Stimulated activated CD8-positive, alpha-beta memory T cell treated with anti-CD3 and anti-CD28 coated beads, Interleukin-2, amount 100 ng/mL, for 1 hour (primary cell): ENCODE measurements at places on chromosomes 1 and 21.

GRCh38 chr1:201778279-201779065, 50.5 kb upstream of the IPO9 start:
- no peak for DNase-seq

- DNase-seq: no peak
Observed at GRCh38 chr1:24481101-24481500, 21.5 kb upstream of the RCAN3 start.

GRCh38 chr1:192445839-192446489, 129.2 kb downstream of the RGS21 start:
- peak; percentile 34 for DNase-seq

- no peak for DNase-seq
Observed at GRCh38 chr1:26747048-26747447, 40.7 kb upstream of the PIGV start.

GRCh38 chr1:207822124-207822601, 70.3 kb downstream of the CD46 start:
- no peak for DNase-seq

GRCh38 chr1:165899461-165899941, 72.1 kb downstream of the UCK2 start:
- DNase-seq: no peak

GRCh38 chr1:241140670-241141069, 216.3 kb downstream of the RGS7 start:
- no peak for DNase-seq

DNA sequence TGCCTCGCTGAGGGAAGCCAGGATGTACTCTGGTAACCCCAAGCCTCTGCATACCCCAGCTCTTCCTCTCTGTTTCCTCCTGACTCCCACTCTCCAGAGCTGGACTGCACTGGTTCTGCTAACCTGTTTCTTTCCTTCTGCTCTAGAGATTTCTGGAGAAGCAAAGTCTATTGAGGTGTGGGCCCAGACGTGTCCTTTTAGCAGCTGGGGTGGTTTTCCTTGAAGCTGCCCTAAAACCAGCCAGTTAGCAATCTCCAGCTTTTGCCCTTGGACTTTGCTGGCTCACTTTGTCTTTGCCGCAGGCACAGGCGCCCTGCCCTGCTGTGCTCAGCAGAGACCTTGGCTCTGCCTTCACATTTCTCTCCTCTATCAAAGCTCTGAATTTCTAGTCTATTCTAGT, 171.8 kb upstream of the IVNS1ABP start:
- DNase-seq: no peak

DNA sequence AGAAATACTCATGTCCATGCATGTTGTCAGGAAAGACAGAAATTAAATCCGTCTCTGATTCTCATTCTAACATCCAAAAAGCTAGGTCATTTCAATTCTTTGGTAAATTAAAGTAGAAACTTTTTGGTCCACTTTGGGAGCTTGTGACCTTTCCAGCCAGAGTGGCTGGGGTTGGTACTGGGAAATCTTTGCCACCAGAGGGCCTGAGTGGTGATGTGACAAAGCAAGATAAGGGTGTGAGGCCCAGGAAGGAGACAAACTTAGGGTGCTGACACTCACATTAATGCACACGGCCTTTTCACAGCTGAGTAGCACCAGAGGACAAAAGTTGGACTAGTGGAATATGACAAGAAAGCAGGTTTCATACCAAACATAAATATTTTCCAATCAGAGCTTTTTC, 144.3 kb downstream of the DNM3 start:
- DNase-seq: no peak

DNA sequence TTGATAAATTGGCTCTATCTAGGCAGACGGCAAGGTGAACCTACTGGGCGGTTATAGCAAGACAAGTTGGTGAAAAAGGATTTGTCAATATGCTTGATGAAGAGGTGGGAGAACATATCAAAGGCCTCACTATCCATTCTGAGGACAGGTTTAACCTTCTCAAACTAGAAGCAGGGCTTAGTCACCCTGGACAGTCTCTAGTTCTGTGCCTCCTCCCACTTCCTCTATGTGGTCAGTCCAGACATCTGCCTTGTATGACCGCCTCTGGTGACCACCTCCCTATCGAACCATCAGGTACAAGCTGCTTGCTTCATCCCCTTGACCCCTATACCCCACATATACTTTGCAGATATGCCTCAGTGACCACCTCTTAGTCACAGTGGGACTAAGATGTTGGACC, 2.3 kb upstream of the SCYL3 start:
- no peak for DNase-seq

DNA sequence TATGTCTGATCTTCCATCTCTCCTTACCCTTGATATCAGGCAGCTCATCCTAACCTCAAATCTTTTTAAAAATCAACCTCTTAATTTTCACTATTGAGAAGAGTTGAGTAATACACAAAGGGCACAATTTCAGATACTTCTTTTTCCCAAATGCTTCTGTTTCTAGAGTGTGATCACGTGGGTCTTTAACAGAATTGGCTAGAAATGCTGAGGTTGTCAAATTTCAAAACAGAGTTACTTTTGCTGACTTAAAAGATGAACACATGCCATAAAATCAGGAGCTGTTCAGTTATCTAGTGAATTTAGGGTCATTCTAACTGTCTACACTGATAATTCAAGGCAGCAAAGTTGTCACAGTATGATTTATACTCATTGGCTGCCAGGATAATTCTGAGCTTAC, 63.6 kb upstream of the NGF start:
- DNase-seq: no peak

- no peak for DNase-seq
Observed at GRCh38 chr1:89994231-89994804, 592 bp upstream of the ZNF326 start.

GRCh38 chr1:48069662-48070395, 72.6 kb upstream of the TRABD2B start:
- no peak for DNase-seq

GRCh38 chr1:39091845-39092645, 65.9 kb downstream of the NDUFS5 start:
- no peak for DNase-seq

DNA sequence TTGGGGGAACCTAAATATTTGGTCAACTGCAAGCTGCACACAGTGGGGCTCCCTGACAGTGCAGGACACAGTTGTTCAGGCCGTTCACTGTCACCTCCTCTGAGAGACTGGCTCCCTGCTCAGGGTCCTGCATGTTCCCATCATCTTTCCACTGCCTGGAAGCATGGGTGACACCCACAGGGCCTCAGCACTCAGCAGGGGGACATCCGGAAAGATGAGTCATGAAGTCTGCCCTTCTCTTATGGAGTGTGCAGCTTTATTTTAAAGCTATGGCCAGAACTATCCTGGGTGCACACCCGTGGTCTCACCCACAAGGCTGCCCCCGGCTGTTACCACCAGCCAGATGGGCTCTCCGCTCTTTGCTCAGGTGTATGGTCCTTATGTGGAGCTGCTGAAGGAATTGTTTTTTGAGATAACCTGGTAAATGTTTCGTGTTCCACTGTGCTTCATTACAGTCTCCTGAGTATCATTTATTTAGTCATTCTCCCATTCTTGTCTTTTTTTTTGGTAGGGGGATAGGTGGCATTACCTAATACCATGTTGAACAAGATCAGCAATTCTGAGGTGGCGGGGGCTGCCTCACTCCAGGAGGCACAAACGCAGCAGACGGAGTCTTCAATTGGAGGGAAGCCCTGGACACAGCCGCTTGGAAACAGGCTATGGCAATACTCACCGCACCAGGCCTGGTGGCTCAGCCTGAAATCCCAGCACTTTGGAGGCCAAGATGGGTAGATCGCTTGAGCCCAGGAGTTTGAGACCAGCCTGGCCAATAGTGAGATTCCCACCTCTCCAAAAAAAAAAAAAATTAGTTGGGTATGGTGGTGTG, 14.3 kb downstream of the TRIM11 start:
- DNase-seq: no peak
